ENCODE measurements at places on chromosomes 2 and 18. TPM values are rescaled to one million over a fixed set of nuclear protein-coding genes. Genes with fewer than 3 reads are reported as not detected.

The PER2 gene
- 6.2 TPM for total RNA-seq

The C2orf78 gene
- total RNA-seq, result not detected

The MATN3 gene
- total RNA-seq, result 9.8 TPM

The INPP5D gene
- 0.60 TPM for total RNA-seq

The EPB41L3 gene
- 0.52 TPM for total RNA-seq

The FBXO36 gene
- total RNA-seq, result 0.94 TPM

The CGREF1 gene
- total RNA-seq, result 8.5 TPM

The COBLL1 gene
- total RNA-seq, result 4.1 TPM

The HDLBP gene
- total RNA-seq, result 265 TPM

The TXNDC2 gene
- total RNA-seq, result 0.16 TPM

The MLPH gene
- 326 TPM for total RNA-seq

The SERTAD2 gene
- total RNA-seq, result 11.9 TPM

The SEMA4C gene
- 25.7 TPM for total RNA-seq

The SPHKAP gene
- 0.02 TPM for total RNA-seq

The CRACDL gene
- total RNA-seq, result 2.3 TPM

The RAD51AP2 gene
- not detected for total RNA-seq

The CPO gene
- total RNA-seq, result not detected

The ALK gene
- not detected for total RNA-seq

The TUBB8B gene
- total RNA-seq, result not detected

The CROCC2 gene
- total RNA-seq, result not detected

The MYOM1 gene
- total RNA-seq, result 0.09 TPM

The OSR1 gene
- 5.8 TPM for total RNA-seq

The AGXT gene
- not detected for total RNA-seq

The RMDN2 gene
- 5.8 TPM for total RNA-seq

The MGAT4A gene
- total RNA-seq, result 2.2 TPM

The SLC14A1 gene
- not detected for total RNA-seq

The MERTK gene
- total RNA-seq, result 1.9 TPM
